ENCODE measurements at places on chromosomes 13 and 19.

DNA sequence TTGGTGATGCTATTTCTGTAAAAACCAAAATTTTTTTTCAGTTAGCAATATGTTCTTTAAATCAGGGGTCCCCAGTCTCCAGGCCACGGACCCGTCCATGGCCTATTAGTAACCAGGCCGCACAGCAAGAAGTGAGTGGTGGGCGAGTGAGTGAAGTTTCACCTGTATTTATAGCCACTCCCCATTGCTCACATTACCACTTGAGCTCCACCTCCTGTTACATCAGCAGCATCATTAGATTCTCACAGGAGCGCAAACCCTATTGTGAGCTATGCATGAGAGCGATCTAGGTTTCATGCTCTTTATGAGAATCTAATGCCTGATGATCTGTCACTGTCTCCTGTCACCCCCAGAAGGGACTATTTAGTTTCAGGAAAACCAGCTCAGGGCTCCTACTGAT, 58.9 kb upstream of the SLC7A1 start:
- H3K4me1 ChIP-seq = no peaks in the 10 kb centered on the region
- no peak overlapping the region for H3K27ac ChIP-seq
- H3K27me3 ChIP-seq = no peaks in the 10 kb centered on the region
- no peaks in the 10 kb centered on the region for H3K36me3 ChIP-seq

GRCh38 chr19:44851427-44851826, 5.3 kb downstream of the NECTIN2 start:
- peak; percentile 33 for DNase-seq
- H3K4me3 ChIP-seq = no peak overlapping the region
- H3K27me3 ChIP-seq = no peaks in the 10 kb centered on the region
- no peaks in the 10 kb centered on the region for H3K36me3 ChIP-seq
- peaks cover 41% of the 10 kb centered on the region for H3K4me1 ChIP-seq

DNA sequence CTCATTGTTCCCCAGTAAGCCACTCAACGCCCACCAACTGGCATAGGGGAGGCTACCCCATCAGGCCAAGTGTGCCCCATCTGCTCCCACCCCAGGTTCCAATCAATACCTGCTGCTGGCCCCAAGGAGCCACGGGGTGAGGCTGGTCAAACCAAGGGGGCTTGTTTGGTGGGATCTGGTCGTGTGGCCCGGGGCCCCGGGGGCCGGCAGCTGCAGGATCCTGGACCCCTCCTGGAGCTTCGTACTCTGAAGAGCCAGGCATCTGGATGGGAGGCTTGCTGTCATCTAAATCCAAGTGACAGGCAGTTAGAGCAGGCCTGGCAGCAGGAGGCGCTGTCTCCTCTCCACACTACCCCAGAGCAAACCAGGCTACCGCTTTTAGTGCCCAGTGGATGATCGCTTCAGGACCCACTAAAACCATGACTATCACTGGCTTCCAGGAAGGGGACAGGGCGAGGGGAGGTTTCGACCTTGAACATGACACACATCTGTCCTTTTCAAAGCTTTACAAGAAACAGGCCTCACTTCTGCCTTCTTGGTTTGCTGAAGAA, 14.2 kb downstream of the CHERP start:
- H3K4me1 ChIP-seq = no peaks in the 10 kb centered on the region
- no peak overlapping the region for H3K27ac ChIP-seq
- peaks cover 100% of the 10 kb centered on the region for H3K36me3 ChIP-seq
- no peak overlapping the region for H3K4me3 ChIP-seq
- DNase-seq = peak; percentile 41
- H3K27me3 ChIP-seq = no peaks in the 10 kb centered on the region

- no peaks in the 10 kb centered on the region for H3K36me3 ChIP-seq
- no peak for DNase-seq
- no peaks in the 10 kb centered on the region for H3K27me3 ChIP-seq
- peak overlapping the region; percentile 93 for H3K27ac ChIP-seq
- peak overlapping the region; percentile 64 for H3K4me3 ChIP-seq
These were observed 15.5 kb upstream of the ERCC1 start for GRCh38 chr19:45439190-45439568.

DNA sequence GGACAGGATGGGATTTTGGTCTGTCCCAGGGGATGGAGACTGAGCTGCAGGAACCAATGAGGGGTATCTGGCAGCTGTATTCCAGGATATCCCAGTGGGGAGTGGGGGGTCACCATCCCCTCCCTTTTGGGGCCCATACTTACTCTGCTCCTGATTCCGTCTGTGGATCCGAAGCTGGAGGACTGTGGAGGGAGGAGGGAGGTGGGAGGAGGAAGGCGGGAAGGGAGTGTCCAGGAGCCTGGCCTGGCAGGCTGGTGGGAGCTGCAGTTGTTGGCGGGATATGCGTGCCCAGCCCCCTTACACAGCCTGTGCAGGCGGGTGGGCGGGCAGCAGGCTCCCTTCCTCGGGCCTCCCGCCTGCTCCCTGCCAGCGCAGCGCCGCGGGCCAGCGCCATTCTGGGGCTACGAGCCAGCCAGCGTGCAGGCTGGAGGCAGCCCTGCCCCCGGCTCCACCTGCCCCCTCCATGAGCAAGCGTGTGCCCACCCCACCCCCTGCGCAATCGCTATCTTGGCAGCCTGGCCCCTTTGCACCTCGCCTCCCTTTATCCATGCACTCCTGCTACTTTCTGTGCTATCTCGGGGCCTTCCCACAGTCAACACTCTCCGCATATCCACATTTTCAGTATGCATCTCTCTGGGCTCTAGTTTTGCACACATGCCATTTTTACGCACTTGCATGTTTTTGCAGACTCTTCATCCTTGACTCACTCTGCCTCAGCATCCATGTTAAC, 2.8 kb downstream of the MAMSTR start:
- peak; percentile 91 for DNase-seq
- no peaks in the 10 kb centered on the region for H3K27me3 ChIP-seq
- peak overlapping the region; percentile 34 for H3K4me3 ChIP-seq
- no peaks in the 10 kb centered on the region for H3K36me3 ChIP-seq

- no peak for DNase-seq
- no peak overlapping the region for H3K4me3 ChIP-seq
- H3K4me1 ChIP-seq = peaks cover 6% of the 10 kb centered on the region
- H3K27ac ChIP-seq = no peak overlapping the region
- no peaks in the 10 kb centered on the region for H3K27me3 ChIP-seq
These were observed 12.1 kb downstream of the MIR17HG start for GRCh38 chr13:91359631-91360030.

DNA sequence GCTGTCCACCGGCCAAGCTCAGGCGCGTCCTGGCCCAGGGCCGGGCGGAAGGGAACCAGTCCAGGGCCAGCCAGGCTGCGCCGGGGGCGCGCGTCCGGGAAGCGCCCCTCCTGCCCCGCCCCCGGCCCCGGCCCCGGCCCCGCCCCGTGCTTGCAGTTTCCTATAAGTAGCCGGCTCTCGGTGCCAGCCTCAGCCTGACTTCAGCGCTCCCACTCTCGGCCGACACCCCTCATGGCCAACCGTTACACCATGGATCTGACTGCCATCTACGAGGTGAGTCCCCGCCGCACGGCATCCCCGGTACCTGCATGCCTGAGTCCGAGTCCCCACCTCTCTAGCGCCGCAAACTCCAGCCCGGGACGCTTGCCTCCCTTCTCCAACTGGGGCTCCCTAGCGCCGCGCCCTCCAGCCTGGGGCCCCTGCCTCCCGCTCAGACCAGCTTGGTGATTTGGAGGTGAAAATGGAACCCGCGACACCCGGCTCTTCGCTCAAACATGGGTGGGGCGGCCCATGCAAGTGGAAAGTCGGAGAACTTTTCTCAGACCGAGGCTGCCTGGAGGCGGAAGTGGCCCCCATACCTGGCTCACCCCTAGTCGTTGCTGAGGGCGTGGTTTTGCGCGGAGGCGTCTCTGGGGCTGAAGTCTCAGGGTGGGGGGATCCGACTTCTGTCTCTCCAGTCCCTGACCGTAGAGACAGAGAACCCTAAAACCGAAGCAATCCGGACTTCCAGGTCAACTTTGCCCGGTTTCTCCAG, at the start of gene ZFP36:
ZFP36 (plus strand) TSS at position 192 of the 754 bp plus-strand sequence; CDS start at position 250, 58 bp downstream.
- H3K4me1 ChIP-seq = peaks cover 56% of the 10 kb centered on the region
- H3K36me3 ChIP-seq = peaks cover 19% of the 10 kb centered on the region
- DNase-seq = peak; percentile 95

- peaks cover 5% of the 10 kb centered on the region for H3K36me3 ChIP-seq
- no peak for DNase-seq
- no peak overlapping the region for H3K27ac ChIP-seq
- H3K4me1 ChIP-seq = no peaks in the 10 kb centered on the region
- H3K4me3 ChIP-seq = no peak overlapping the region
These were observed 61.5 kb downstream of the B3GLCT start for GRCh38 chr13:31261241-31261640.

DNA sequence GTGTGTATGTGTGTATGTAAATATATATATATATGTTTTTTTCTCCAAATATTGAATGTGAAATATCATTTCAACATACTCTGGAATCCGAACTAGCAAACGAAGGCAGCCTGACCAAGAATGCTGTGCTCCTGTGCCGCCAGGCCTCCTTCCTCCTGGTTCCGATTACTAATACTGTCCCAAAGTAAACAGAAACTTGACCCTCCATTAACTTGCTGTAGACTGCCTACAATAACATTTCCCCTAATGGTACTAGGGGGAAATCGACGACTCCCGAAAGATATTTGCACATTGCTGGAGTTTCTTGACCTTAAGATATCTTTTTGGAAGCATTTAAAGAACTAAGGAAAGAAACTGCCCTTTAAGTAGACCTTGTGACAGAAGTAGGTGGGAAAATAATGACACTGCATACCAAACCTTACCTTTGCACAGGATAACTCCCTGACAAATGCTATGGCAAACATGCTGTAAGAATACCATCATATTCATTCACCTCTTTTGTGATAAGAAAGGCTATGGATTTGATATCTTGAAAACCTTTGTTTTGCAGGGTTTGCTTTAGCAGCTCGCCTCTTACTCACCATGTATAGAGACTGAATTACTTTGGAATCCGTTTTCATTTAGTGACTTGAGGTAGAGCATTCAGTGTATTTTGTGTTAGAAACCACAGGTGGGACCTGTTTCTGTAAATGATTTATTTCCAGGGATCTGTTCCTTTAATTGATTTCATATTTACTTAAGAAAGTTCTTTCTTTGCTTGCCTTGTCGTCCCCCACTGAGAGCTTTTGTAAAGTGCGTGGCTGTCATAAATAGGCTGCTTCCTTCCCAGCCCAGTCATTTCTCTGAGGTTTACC, 80.1 kb downstream of the KLF5 start:
- peak; percentile 69 for DNase-seq
- H3K4me3 ChIP-seq = no peak overlapping the region
- H3K27me3 ChIP-seq = no peaks in the 10 kb centered on the region
- H3K27ac ChIP-seq = peak overlapping the region; percentile 88
- H3K36me3 ChIP-seq = no peaks in the 10 kb centered on the region

DNA sequence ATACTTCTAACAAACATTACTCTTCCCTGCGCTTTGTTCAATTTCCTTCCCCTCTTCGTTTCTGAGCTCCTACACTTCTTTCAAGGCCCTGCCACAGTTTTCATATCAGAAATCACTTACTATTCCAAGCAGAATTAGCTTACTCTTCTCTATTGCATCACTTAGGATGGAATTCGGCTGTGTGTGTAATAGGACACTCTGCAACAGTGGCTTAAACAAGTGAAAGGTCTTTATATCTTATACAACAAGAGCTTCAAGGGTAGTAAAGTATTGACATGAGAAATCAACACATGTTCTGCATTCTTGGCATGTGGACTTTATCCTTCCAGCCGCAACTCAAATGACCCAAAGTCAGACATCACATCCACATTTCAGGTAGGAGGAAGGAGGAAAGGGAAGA, 279.6 kb downstream of the PCDH20 start:
- H3K4me1 ChIP-seq = no peaks in the 10 kb centered on the region
- no peak overlapping the region for H3K4me3 ChIP-seq
- peak; percentile 13 for DNase-seq

DNA sequence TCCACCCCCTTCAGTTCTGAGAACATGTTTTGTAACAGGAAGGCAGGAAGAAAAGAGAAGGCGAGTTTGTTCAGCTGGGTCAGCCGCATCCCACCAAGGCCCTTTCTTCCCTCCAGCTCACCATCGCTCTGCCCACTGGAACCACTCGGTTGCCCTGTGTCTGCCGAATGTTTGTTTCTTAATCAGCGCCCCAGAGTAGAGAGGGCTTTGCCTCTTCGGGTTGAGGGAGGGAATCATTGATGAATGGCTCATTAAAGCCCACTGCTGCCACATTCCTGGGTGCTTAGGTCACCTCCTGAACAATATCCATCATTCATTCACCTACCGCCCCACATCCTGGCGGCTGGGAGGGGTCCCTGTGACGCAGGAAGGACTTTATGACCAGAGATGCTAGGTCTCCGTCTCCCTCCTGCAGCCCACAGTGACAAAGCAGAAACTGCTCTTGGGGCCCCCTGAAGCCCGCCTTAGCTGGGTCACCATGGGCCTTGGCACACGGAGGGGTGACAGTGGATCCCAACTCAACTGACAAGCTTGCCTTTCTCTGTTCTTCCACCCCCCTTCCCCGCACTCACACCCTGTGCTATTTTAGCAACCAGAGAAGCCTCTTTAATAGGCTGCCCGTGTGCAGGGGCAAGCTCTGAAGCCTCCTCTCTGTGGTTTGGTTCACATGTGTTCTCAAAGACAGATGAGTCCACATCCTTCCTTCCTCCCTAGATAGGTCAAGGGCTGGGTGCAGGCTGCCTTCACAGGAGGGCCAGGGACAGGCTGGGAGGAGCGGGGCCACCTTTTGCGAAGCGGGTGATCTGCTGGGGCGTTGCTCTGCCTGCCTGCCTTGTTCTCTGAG, 46.2 kb downstream of the ACTN4 start:
- no peak for DNase-seq
- H3K27ac ChIP-seq = peak overlapping the region; percentile 96
- no peaks in the 10 kb centered on the region for H3K27me3 ChIP-seq
- no peak overlapping the region for H3K4me3 ChIP-seq
- H3K36me3 ChIP-seq = peaks cover 5% of the 10 kb centered on the region
- H3K4me1 ChIP-seq = peaks cover 98% of the 10 kb centered on the region

DNA sequence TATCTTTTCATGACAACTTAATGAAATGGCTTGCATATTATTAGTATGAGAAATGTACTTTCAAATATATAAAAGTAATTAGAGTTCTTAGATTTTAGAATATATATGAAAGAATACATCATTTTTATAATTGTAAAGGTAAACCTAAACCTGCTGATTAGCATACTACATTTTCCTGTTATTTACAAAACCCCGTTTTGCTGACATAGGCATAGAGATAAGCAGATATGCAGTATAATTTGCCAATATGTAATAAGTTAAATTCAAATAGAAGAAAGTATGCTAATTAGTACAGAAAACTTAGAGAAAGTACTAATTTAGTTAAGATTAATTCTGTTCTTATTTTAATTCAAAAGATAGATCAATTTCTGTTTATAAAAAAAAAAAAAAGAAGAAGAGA, 21.5 kb downstream of the MAB21L1 start:
- no peaks in the 10 kb centered on the region for H3K36me3 ChIP-seq
- no peaks in the 10 kb centered on the region for H3K27me3 ChIP-seq
- no peak overlapping the region for H3K27ac ChIP-seq
- no peak overlapping the region for H3K4me3 ChIP-seq
- no peak for DNase-seq
- no peaks in the 10 kb centered on the region for H3K4me1 ChIP-seq

DNA sequence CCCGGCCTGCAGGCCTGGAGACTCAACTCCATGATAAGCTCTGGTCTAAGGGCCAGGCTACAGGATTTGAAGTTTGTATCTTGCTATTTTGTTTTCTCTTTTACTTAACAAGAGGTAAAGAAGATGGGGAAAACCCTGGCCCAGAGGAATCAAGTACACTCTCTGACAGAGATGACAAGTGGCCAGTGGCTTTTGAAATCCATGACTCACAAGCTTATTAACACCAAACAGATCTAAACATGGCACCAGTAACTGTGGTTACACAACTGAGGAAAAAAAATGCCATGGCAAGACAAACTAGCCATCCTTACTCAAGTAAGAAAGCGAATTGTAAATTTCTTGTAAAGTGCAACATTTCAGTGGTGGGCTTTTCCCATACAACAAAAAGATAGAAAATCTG, 72.6 kb upstream of the SERTM1 start:
- no peak for DNase-seq
- no peak overlapping the region for H3K27ac ChIP-seq
- H3K27me3 ChIP-seq = no peaks in the 10 kb centered on the region
- no peak overlapping the region for H3K4me3 ChIP-seq

Measured in stomach (tissue), 19 donors.